H4 (cell line): ENCODE measurements at places on chromosomes 16 and 17.

DNA sequence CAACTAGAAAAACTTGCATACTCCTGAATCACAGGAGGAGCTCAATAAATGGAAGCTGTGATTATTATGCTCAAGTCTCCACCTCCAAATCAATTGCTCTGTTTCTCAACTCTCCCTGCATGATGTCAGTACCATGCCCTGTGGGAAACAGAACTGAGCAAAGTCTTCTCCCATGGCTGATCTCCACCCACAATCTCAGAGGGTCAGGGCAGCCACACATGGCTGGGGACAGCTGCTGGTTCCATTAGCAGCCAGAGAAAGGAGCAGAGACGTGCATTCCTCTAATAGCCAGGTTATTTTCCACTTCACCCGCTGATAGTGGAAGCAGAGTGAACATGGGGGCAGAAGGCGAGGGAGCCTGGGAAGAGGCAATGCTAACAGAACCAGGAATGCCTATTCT lies 85.5 kb upstream of the TMEM132E start:
- DNase-seq, result no peak

DNA sequence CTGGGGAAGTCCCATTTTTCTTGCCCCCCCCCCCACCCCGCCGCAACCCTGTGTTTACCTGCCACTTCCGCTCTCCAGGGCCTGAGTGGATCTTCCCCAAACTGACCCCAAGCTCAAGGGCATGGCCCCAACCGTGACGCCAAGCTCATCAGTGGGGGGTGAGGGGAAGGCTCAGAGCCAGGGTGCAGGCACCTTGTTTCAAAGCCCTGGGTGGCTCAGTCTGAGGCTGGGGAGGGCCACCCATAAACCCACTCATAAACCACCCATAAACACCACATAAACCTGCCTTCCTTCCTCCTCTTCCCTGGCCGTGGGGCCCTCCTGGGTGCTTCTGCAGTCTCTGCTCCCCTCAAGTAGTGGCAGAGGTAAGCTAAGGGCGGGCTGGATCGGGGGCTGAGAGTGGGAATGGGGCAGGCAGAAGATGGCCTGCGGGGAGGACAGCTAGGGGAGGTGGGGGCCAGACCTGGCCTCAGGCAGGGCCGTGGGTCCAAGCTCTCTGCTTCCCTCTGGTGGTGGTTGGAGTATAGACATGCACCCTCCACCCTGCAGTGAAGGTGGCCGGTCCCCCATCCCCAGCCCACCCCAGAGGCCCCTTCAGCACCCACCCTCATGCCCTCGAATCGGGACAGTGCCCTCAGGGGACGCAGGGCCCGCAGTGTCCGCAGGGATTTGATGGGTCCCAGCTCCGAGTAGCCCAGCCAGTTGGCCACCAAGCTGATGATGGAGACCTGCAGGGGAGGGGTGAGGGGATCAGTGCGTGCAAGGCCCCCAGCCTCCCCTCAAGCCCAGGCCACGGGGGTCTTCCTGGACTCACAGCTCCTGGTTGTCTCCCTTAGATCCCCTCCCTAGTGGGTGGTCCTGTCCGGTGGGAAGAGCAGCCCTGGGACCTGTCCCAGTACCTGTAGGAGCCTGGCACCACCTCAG lies 14.6 kb upstream of the CD79B start:
- peak; percentile 43 for DNase-seq

- peak; percentile 68 for DNase-seq
Observed at GRCh38 chr16:22098405-22099255, 6.3 kb downstream of the VWA3A start.

- DNase-seq, result no peak
Observed at GRCh38 chr17:66980896-66981295, 16.4 kb downstream of the CACNG4 start.

DNA sequence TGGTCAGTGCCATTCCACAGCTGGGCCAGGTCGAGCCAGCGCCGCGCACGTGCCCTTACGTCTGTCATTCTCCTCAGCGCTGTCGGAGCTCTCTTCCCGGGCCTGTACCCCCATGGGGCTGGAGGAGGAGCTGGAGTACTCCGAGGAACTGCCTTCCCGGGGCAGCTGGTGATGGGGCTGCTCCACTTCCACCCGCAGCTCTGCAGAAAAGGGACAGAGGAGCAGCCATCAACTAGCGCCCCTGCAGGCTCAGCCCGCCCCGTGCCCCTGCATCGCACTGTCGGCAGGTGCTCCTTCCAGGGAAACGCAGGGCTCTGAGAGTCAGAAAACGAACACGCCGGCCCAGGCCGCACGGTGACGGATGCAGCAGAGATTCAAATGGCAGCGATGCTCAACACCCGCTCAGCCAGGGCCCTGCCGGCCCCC lies 20.9 kb downstream of the MAP1LC3B start:
- DNase-seq, result no peak

GRCh38 chr16:18782697-18783429 lies 7.3 kb downstream of the RPS15A start:
- DNase-seq, result no peak

DNA sequence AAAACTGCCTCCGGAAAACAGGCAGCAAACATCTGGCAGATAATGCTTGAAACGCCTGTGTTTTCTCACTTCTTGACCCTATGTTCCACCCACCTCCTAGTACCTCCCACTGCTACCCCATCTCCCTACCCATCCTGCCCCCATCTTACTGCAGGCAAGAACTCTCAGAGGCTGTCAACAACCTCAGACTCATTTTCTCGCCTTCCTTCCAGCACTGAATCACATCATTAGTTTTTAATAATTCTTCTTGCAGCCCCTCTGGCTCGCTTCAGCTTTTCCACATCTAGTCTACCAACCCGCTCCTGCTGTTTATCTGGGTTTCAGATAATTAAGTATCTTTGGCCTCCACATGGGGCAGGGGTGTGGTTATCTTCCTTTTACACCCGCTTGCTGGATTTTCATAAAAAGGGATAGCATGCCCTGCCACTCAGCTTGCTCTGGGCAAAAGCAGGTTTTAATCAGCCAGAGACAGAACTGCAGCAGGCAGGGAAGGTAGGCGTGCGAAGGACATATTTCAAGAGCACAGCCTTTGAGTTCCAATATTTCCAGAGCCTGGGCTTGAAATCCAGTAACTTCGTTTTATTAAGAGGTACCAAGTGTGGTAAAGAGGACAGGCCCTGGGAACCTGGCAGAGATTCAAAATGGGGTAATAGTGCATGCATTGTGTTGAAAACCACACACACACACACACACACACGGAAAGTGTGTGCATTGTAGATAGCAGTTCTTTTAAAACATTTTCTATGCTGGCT lies 87.5 kb downstream of the BMERB1 start:
- no peak for DNase-seq

GRCh38 chr17:17120294-17120693 lies 78.0 kb downstream of the MPRIP start:
- DNase-seq, result no peak

- DNase-seq, result no peak
Observed at GRCh38 chr17:82636626-82637598, 11.3 kb downstream of the WDR45B start.

DNA sequence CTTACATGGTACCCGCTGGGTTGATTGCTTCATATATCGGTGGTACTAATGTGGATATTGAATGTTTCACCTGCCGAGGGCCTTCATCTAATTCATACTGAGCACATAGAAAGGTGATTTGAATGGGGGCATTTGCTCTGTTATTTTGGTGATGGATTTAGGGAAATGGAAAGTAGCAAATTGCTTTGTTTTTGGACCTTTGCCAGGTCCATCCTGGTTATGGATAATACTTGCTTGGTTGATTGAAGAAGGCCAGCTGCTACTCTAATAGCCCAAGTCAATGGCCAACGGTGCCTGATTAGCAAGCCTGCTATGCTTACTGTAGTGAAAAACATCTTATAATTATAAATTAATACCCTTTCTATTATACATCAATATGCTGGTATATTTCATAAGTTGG lies 253.6 kb downstream of the CDH13 start:
- no peak for DNase-seq

DNA sequence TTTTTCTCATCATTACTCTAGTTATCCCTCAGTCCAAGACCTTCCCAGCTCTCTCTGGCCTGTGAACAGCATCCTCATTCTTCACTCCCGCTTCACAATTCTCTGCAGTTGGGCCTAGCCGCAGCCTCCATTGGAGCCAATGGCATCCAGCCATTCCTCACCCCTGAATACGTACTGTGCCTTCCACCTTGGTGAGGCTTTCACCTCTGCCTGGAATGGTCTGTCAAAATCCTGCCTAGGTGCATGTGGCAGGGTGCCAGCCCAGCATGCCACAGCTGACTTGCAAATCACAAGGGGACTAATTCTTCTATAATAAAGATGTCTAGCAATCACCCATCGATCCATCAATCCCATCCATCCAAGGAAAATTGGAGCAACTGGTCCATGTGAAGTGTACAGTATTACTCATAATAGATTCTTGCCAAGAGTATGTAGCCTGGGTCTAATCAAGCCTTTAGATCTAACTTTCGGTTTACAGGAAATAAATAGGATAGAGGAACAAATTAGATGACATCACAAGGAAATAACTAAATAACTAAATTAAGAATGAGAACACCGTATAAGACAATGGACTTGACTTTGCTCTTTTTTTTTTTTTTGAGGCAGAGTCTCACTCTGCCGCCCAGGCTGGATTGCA lies 5.1 kb upstream of the CX3CL1 start:
- DNase-seq, result peak; percentile 54

- no peak for DNase-seq
Observed at GRCh38 chr16:54585094-54585997, 298.8 kb upstream of the IRX3 start.

- no peak for DNase-seq
Observed at GRCh38 chr16:10013364-10013763, 168.9 kb downstream of the GRIN2A start.

- DNase-seq, result peak; percentile 11
Observed at GRCh38 chr16:24075931-24076716, 180.0 kb upstream of the CACNG3 start.

- DNase-seq, result no peak
Observed at GRCh38 chr17:60508384-60508980, 17.6 kb downstream of the APPBP2 start.

DNA sequence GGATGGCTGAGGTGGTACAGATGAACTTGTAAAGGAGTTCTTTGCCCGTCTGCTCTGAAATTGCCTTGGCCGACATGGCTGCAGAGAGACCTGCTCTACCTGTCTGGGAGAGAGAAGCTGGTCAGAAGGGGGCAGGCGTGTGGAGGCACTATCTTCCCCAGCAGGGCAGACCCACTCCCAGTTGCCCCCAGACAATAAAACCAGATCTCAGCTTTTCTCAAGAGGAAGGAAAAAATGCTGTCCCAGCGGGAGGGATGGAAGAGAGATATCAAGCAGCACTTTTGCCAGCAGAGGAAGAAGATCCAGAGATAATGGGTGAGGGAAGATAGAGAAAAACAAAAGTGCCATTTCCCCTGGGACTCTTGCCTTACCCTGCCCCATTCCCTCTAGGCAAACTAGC lies 5.0 kb downstream of the ACLY start:
- DNase-seq, result no peak

DNA sequence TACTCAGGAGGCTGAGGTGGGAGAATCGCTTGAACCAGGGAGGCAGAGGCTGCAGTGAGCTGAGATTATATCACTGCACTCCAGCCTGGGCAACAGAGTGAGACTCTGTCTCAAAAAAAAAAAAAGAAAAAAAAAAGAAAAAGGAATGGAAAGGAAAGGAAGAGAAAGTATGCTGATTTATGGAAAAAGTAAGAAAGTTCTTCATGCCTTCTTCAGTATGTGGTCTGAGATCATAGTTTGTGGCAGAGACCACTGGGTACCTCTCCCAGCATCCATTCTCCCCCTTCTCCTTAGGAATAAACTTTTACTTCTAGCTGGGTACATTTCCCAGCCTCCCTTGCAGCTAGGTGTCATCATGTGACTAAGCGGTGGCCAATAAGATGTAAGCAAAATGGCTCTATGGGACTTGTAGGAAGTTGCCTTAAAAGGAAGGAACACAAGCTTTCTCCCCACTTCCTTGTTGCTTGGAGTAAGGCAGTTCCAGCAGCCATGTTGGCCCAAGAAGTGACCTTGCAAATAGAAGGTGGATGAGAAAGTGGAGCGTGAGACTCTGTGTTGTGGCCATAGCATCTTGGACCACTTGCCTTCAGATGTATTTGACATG lies 26.1 kb upstream of the XPO6 start:
- no peak for DNase-seq

GRCh38 chr17:2390199-2390836 lies 10.5 kb downstream of the MNT start:
- no peak for DNase-seq

- DNase-seq, result no peak
Observed at GRCh38 chr17:57108671-57109392, 23.8 kb downstream of the AKAP1 start.

- DNase-seq, result no peak
Observed at GRCh38 chr17:42692489-42692888, 10.2 kb downstream of the CNTNAP1 start.

DNA sequence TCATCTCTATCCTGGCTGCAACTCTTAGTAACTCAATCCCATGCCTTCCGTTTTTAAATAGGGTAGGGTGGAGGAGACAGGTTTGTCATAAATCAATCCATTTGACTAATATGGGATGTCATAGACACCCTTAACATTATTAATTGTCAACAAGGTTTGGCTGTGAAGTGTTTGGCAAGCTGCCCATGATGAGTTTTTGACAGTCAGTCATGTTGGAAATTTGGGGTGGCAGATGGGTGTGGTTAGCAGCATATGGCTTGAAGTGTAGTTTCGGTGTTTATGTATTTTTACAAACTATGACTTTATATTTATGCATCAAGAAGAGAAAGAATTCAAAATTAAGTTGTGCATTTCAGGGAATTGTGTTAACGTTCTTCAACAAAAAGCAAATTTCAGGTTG lies 221.8 kb upstream of the CDH5 start:
- DNase-seq, result no peak

DNA sequence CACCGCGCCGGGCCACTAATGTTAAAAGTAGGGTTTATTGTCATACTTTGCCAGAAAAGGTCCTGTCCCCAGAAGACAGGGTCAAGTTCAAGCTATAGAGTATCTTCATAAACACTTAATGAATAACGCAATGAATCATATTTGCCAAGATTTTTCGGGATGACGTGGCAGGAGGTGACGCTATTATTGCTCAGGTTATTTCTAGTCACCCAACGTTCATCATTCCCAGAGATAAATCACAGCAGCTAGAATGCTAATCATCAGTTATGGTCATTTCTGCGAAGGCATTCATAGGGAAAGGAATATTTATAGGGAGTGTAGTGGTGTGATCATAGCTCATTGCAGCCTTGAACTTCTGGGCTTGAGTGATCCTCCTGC lies 2.0 kb downstream of the TMC5 start:
- DNase-seq, result no peak

DNA sequence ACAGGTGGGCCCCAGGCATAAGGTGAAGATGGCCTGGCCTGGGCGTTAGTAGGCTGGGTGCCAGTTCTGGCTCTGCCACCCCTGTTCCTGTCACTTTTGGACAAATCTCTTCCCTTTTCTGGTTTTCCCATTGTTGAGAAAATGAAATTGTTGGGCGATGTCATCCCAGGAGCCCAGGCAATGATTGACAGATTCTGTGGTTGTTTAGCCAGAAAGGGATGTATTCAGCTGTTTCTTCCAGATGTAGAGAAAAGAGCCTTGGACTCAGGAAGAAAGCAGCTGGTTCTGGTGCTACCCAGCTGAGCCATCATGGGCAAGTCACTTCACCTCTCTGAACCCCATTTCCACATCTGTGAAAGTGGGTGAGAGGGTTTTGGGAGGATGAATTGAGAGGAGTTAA lies 60.1 kb upstream of the MRTFB start:
- no peak for DNase-seq

GRCh38 chr16:56637814-56638750 lies at the start of gene MT1A:
MT1A (plus strand) TSS chr16:56638666; CDS start chr16:56638739, 73 bp downstream.
- DNase-seq, result no peak
